Right kidney (tissue), 9 donors: ENCODE measurements at places on chromosomes 11 and 22.
A peak's percentile ranks its signal among the peaks of the same experiment; 100 is the strongest.

- no peak for DNase-seq
Observed at GRCh38 chr11:91700854-91701253, 523.8 kb upstream of the FAT3 start.

GRCh38 chr11:128841461-128842072, 25.5 kb downstream of the KCNJ1 start:
- no peak for DNase-seq

GRCh38 chr22:37281646-37282384, 493 bp upstream of the CYTH4 start:
- DNase-seq, result no peak

- DNase-seq, result no peak
Observed at GRCh38 chr11:117601006-117601708, 195.9 kb downstream of the DSCAML1 start.

GRCh38 chr11:116510886-116511650, 261.7 kb downstream of the BUD13 start:
- DNase-seq, result no peak

GRCh38 chr22:35376728-35377472, 4.0 kb upstream of the HMOX1 start:
- DNase-seq, result peak; percentile 78

- DNase-seq, result no peak
Observed at GRCh38 chr22:48886604-48887393, 940.9 kb downstream of the BRD1 start.

DNA sequence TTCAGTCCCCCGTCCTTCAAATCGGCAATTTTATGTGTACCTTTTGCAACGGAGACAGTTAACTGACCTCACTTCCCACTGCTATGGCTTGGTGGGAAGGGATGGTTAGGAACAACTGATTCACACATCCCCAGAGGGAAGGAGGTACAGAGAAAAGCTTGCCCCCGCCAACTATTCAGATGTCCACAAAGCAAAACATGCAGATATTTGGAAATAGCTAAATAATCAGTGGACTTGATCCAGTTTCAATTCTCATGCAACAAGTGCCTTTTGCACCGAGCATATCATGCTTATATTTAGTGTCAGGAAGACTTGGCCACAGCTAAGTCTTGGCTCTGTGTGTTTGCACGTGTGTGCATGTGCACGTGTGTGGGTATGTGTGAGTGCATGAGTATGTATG, 144.6 kb downstream of the SNX19 start:
- DNase-seq, result no peak

GRCh38 chr22:24474649-24475255, 20.4 kb upstream of the UPB1 start:
- DNase-seq, result no peak

GRCh38 chr11:40162901-40163883, 1296.3 kb downstream of the LRRC4C start:
- DNase-seq, result no peak

DNA sequence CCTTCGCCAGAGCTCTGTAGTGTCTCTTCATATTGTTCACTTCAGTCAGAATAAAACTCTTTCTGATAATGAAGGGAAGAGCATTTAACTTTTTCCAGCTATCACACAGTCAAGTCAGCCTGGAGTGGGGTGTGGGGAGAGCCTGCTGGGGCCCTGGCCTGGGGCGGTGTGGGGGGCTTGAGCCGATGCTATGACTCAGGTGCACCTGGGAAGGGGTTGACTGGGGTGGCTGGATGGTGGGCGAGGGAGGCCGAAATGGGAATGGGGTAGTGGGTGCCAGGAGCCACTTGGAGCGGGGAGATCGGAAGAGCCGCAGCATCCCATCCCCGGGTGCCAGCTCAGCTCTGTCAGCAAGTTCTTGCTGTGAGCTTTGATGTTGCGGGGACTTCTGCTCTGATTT, 100.9 kb downstream of the NXPE2 start:
- no peak for DNase-seq

DNA sequence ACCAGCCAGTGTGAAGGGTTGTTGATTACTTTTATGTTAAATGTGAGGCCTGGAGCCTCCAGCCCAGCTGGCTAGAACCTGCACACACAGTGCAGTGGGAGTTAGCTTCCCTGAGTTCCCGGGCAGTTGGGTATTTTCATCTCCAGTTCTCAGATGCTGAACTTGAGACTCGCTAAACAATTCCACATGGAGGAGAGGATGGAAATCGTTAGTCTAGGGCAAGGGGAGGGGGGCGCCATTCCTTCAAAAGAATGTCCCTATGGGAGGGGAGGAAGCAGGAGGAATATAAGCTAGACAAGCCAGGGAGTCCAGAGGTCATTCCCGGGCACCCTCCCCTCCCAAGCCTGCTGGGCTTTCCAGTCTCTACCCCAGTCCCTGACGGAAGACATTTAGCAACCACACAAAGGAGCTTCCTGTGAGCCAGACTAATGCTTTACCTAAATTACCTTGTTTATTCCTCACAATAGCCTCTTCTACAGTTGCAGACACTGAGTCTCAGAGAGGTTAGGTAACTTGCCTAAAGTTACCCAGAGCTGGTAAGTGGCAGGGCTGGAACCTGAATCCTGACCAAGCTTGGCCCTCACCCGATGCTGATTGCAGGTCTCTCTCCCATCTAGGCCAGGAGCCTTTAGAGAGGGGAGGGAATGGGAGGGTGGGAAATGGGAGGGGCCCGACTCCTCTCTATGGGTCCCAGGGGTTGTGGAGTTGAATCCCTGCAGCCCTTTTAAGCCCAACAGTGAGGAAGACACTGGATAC, 1.9 kb upstream of the TSKU start:
- no peak for DNase-seq

DNA sequence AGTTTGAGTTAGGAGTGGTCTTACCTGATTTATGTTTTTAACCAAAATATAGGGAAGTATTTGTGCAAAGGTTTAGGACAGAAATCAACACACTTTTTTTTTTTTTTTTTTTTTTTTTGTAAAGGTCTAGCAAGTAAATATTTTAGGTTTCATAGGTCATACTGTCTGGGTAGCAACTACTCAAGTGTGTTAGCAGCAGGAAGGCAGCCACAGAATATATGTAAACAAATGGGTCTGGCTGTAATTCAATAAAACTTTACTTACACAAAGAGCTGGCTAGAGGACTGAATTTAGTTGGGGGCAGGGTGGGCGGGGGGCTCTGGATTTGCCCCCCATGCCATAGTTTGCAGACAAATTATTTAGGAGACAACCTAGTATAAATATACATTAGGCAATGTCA, 510.4 kb downstream of the NELL1 start:
- DNase-seq, result no peak

- no peak for DNase-seq
Observed at GRCh38 chr11:119375337-119376196, 5.9 kb downstream of the USP2 start.

DNA sequence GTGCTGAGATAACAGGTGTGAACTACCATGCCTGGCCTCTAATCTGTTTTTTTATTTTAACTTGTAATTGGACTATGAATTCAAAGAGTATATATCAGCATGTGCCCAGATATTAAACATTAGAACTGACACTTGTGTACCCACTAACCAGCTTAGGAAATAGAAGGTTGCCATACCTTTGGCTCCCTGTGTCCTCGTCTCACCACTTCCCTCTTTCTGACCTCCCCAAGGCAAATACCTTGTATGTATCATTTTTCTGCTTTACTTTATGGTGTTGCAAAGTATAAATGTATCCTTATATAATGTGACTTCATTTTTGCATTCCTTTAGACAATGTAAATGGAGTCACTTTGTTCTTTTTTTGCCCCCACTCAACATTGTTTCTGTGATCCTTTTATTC, 9.1 kb downstream of the PPP6R3 start:
- no peak for DNase-seq

GRCh38 chr22:40021401-40022000, 26.7 kb downstream of the FAM83F start:
- DNase-seq, result no peak

- no peak for DNase-seq
Observed at GRCh38 chr11:1171985-1172728, 14.4 kb downstream of the MUC5AC start.

GRCh38 chr11:27218421-27219038, 144.5 kb downstream of the CCDC34 start:
- peak; percentile 39 for DNase-seq

DNA sequence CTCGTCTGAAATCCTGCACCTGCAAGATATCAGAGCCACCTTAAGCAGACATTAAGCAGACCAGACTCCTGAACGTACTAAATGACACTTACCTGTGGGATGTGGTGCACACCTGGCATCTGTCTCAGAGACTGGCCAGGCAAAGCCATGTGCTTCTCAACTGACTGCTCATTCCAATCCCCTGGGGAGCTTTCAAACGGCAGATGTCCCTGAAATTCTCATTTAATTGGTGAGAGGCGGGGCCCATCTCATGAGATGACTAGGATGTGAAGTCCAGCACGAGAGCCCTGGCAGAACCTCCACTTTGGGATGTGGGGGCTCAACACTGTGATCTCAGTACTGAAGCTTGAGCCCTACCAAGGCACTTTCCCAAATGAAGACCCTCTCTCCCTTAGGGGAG, 84.9 kb upstream of the HMGXB4 start:
- no peak for DNase-seq

- DNase-seq, result no peak
Observed at GRCh38 chr22:47836957-47837356, 1074.5 kb downstream of the TBC1D22A start.

GRCh38 chr11:132073787-132074186, 703.4 kb downstream of the NTM start:
- DNase-seq, result no peak

DNA sequence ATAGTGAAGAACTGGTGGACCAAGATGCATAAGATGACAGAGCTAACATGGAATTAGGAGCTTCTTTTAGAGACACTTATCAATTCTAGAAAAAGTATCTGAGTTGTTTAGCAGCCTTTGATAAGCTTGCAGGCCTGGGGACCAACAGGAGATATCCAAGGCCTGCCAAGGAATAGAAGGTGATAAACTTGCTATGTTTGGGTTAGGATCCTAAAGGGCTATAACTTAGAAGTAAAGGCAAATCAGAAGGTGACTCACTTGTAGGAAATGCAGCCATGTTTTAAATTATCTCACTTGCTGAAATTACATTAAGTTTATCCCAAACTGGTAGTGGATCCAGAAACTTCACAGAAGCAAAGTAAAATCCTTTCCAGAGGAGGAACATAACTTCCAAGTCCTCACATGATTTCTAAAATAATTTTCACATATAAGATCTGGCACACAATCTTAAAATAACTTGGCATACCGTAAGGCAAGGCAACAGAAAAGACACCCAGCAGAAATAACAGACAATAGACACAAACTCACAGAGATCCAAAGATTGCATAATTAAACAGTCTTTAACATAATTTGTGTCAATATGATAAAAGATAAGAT, 69.6 kb upstream of the TEAD1 start:
- DNase-seq, result no peak

- no peak for DNase-seq
Observed at GRCh38 chr11:17812865-17813187, 78.2 kb downstream of the KCNC1 start.

- peak; percentile 85 for DNase-seq
Observed at GRCh38 chr11:72721689-72722049, 30.5 kb downstream of the ARAP1 start.

DNA sequence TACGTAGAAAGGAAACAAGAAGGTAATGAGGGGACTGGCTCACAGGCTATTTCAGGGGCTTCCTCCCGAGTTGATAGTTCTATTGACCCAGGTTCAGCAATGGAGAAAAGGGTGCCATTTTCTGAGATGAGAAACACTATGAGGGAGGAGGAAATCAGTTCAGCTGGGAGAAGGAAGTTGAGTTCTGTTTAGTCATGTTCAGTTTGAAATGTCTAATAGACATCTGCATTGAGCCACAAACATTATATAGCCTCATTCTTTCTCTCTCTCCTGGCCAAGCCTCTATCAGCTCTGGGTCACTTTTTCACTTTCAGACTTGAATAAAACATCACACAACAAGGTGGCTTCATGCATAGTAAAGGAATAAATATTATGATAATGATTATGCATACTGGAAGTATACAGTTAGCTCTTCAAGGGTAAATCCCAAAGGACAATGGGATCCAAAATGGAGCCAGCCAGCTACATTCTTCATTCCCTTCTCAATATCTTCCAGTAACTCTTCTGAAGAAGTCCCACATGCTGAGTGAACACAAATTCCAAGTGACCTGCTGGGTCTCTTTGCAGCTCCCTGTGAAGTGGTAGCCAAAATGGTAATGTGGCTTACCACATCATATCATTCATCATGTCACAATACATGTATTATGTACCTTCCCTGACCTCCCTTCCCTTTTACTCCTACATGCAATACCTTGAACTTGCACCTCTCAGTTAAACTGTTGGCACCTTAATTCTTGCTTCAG, 80.9 kb upstream of the CD44 start:
- no peak for DNase-seq

- no peak for DNase-seq
Observed at GRCh38 chr22:21967693-21968271, 14.8 kb downstream of the TOP3B start.

DNA sequence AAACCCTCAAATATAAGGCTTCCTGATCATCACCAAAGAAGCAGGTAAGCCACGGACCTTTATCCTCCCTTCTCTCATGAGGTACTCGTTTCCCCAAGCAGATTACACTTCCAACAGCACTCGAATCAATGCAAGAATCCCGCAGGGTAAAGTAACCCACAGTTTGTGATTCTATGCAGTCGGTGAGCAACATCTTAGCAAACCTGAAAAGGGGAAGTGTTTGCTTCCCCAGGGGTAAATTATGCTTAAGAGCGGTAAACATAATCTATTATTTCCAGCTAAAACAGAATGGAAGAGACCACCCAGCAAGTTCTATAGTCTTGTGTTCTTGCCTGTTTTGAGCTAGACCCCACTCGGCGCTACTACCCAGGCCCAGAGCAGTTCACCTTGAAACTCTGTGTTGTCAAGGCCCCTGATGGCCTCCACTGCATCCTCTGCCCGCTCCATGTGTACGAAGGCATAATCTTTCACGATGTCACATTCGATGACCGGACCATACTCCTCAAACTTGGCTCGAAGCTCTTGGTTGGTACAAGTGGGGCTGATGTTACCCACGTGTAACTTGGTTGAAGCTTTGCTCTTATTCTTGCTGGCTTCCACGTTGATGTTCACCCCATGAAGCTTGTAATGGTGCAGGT, 1.3 kb downstream of the RBM4B start:
- no peak for DNase-seq

DNA sequence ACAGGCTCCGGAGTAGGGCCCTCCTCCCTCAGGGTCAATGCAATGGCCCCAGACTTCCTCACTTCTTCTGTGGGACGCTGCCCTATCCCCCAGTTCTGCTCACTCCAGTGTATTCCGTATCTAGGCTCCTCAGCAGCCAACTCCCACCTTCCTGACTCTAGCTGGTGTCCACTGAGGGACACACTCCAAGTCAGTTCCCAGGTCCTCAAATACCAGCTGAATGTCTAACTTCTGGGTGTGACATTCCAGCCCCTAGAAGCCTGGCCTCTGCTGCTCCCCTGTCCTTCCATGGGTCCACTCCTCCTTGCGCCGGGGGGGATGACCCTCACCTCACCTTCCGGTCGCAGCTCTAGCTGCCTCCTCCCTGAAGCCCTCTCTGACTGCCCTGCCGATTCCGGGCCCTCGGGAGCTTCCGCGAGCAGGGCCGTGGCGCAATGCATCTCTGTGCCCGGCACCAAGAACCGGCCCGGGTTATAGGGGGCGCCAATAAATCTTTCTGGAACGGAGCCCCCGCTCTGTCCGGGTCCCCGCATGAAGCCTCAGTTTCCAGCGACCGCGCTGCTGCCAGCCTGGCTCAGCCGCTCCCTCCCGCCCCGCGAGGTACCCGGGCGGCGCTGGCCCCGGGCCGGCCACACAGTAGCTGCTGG, 15.4 kb downstream of the BAD start:
- peak; percentile 37 for DNase-seq
